ENCODE measurements at places on chromosomes 5 and 9.

DNA sequence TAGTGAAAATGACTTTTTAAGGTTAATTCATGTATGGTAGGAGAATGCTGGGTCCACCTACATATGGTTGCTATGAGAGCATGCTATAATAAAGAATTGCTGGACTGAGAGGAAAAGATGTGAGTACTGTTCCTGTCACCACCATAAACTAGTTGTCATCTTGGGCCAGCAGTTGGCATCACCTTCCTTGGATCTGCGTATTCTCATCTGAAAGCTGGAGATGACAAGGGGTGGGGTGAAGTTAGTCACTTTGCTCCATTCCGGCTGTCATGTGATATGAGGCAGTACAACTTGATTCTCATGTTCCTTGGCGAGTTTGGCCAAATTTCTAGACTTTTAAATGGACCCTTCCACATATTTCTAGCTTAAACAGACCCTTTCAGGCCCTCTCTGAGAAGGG, 33.3 kb downstream of the PIP5K1B start:
- DNase-seq, result no peak

DNA sequence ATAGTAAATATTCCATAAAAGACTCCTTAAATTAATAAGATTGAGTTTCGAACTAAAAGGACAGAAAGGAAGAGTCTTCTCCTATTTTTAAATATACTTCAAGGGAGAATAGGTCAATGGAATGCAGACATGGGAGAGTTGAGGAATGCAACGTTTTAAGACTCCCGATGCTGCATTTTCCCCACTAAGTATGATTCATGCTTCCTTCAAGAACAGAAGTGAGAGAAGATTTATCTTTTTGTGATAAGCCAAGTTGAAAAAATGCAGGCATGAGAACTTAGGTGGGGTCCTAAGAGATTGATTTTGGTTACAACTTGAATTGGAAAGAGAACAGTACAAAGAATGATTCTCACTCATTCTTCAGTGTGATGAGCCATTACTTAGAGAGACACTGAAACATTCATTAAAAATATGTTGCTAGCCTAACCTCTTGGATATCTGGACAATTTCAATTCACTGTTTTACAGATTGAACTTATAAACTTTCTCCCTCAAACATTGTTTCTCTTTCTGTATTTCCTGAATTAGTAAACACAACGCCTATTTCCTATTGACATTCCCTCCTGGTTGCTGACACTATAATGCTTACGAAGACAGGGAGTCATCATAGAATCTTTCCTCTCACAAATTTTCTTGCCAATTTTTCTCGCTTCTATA, 1666.1 kb upstream of the WWC1 start:
- DNase-seq, result no peak

GRCh38 chr9:87350915-87351314, 146.8 kb upstream of the DAPK1 start:
- DNase-seq, result peak; percentile 17

GRCh38 chr5:1036504-1037122, 28.0 kb downstream of the NKD2 start:
- no peak for DNase-seq

DNA sequence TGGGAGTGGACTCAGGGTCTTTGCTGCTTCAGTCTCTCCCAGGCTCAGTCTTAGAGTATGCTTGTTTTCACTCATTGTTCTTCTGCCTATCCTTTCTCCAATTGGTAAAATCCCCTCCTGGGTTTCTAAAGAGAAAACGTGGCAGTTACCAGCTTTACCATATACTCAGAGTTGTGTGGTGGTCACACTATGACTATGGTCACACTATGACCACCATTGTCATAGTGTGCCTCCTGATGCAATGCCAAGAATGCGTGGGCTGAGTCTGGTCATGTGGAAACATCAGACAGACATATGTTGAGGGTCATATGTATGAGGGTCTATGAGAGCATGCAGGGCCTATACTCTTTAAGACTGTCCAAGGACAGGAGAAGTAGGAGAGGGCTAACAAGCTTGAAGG, 326.5 kb upstream of the PRR16 start:
- no peak for DNase-seq

GRCh38 chr9:133973111-133973790, 18.9 kb downstream of the VAV2 start:
- no peak for DNase-seq

GRCh38 chr5:127673117-127673800, 24.4 kb downstream of the CTXN3 start:
- DNase-seq, result no peak

DNA sequence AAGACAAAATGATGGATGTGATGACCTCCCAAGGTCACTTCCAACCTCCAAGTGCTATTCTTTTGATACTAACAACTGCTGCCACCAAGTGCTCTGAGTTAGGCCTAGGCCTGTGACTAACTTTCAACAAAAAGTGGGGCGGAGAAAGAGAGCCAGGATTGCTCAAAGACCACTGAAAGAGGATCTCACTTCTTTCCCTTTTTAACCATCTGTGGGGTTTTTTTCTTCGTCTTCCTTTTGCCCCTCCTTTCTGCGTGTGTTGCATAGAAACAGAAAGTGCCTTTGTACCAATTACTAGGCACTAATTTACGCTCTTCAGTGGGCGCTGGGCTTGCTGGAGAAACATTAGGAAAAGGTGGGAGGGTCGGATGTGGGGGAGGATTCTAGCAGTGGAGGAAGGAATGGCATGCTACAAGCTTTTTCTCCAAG, 8.0 kb downstream of the KLF9 start:
- no peak for DNase-seq

- DNase-seq, result no peak
Observed at GRCh38 chr9:82549174-82549821, 513.6 kb downstream of the RASEF start.

DNA sequence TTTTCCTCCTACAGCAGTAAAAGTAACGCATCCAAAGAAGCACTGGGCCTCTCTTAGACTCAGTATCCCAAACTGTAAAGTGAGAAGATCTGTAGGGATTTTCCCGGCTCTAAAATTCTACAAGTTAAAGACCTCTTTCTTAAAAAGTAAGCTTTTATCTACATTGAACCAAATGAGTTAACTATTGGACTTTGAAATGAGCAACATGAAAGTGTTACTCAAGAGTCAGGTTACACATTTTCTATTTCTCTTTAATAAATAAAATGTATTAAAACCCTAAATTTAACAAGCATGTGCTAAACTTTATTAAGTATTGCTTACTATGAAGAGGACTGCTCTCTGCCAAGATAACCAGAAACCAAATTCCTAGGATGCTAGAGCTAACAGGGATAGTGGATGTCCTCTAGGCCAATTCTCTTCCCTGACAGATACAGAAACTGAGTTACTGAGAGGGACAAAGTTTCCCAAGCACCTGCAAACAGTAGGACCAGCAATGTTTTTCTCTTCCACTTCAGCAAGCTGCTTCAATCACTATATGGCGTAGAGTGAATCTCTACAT, 21.7 kb downstream of the NFIB start:
- no peak for DNase-seq

DNA sequence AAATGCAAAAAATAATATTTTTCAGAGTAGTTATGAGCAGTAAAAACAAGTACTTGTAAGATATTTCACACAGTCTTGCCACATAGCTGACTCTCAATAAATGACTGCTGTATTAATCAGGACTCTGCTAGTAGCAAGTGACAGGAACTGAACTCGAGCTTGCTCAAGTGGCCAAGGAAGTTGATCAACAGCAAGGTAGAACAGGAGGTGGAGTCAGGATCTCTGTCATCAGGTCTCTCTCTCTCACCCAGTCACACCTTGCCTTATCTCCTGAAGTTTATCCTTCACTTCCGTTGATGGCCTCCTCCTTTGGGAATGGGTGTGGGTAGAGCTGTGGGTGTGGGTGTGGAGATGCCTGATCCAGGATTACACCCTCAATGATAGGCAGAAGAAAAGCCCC, 107.0 kb downstream of the GPBP1 start:
- DNase-seq, result no peak

GRCh38 chr9:110049699-110050450, 158.1 kb downstream of the C9orf152 start:
- peak; percentile 47 for DNase-seq

DNA sequence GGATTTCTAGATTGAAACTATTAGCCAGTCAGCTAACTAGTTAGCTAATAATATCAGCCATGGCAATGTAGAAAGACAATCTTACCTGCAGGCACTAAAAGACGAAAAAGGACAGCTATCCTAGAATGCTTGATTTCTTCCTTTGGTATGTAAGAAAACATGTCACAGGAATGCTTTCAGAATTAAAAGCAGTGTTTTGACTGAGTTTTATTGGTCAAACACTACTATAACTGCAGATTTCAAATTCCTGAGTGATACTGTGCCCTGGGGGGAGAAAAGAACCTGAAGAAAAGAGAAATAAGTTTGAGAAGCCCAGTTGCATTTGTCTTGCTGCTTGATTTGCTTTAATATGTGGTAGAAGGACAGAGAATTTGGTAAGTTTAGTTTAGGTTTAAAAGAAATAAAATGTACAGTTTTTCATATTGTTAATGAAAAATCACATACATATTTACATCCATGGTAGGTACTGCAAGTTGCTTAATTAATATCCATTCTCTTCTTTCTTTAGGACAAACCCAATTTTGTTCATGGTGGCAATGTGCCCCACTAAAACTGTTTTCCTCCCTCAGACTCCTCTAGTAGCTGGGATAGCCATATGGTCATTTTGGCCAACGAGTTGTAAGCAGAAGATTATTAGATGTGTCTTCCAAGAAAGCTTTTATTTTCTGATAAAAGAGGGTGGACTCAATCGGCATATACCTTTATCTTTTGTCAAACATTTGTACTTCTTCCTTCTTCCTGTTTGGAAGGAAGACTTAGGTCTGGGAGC, 4.3 kb upstream of the FAM169A start:
- no peak for DNase-seq

- no peak for DNase-seq
Observed at GRCh38 chr5:113817683-113818082, 304.2 kb downstream of the YTHDC2 start.

GRCh38 chr5:173878224-173878967, 9.8 kb upstream of the CPEB4 start:
- peak; percentile 83 for DNase-seq

GRCh38 chr5:88049737-88050136, 218.9 kb downstream of the TMEM161B start:
- DNase-seq, result no peak

GRCh38 chr5:155193029-155193428, 179.5 kb downstream of the KIF4B start:
- DNase-seq, result no peak

DNA sequence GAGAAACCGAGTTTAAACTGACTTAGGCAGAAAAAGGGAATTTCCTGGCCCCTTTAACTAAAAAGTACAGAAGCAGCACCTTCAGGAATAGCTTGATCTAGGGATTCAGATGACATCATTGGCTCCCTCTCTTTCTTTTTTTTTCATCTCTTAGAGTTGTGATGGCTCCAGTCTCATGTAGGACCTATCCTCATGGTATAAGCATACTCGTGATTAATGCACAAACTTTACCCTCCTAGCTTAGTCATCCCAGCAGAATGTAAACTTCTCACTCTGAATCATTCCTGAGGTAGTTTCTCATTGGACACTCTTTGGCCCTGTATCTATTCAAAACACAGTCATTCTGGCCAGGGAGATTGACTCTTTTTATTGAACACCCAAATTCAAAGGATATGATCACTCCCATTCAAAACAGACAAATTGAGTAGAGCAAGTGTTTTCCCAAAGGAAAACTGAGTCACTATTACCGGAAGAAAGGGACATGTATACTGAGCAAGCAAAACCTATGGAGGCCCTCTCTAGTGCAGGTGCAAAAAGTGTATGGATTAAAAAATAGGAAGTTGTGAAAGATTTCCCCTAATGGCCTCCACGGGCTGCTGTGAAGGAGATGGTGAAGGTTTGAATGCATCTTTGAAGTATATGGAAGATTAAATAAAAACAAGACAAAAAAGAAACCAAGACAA, 27.6 kb upstream of the SMIM23 start:
- DNase-seq, result no peak

GRCh38 chr9:68522131-68522530, 18.6 kb downstream of the TMEM252 start:
- DNase-seq, result no peak

GRCh38 chr5:171226096-171226754, 82.8 kb upstream of the TLX3 start:
- no peak for DNase-seq

- DNase-seq, result no peak
Observed at GRCh38 chr9:100700689-100701318, 122.9 kb downstream of the CAVIN4 start.

- peak; percentile 4 for DNase-seq
Observed at GRCh38 chr9:9002826-9003583, 1203.4 kb upstream of the DMAC1 start.

DNA sequence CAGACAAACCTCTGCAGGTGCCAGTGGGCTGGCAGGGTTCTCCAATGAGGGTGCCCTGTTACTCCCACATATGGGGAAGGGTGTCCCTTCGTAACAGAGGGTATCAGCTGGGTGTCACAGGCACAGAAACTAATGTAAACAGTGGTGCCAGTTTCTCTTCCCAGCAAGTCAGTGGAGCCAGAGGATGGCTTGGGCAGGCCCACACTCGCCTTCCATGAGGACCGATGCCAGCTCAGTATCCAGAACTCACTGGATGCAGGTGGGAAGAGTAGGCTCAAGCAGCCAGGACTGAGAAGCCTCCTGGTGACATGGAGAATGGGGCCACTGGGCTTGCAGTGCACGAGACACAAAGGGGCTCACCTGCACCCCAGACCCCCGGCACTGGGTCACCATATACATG, 30.4 kb downstream of the FSTL4 start:
- DNase-seq, result no peak

- DNase-seq, result peak; percentile 21
Observed at GRCh38 chr9:19922476-19923118, 133.8 kb upstream of the SLC24A2 start.

DNA sequence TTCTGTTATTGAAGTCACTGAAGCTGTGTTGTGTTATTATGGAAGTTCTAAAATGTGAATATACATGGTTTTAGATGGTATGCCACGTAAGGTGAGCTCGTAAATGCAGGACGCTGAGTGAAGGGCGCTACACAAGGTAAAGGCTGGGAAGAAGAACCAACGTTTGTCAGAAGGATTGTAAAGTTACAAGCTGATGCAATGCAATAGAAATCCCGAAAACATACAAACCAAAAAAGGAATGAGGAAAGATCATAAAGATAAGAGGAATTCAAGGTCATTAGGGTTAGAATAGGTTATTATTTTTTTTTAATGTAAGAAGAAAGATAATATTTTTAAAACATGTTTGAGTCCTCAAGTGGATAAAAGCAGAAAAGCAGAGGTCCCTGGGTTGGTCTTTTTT, 538.6 kb downstream of the CDH12 start:
- DNase-seq, result no peak

- DNase-seq, result no peak
Observed at GRCh38 chr9:72843520-72844439, 109.1 kb downstream of the ALDH1A1 start.

All from thyroid gland (tissue), 4 donors.